ENCODE measurements at places on chromosomes 2 and 18. TPM values are rescaled to one million over a fixed set of nuclear protein-coding genes. Genes with fewer than 3 reads are reported as not detected.

- DNase-seq, result no peak
Measured at GRCh38 chr2:99636144-99637034, 146.6 kb upstream of the REV1 start.

The SCN9A gene
- 1.5 TPM for total RNA-seq

- DNase-seq, result no peak
Measured at GRCh38 chr18:73535189-73535588, 612.4 kb downstream of the FBXO15 start.

DNA sequence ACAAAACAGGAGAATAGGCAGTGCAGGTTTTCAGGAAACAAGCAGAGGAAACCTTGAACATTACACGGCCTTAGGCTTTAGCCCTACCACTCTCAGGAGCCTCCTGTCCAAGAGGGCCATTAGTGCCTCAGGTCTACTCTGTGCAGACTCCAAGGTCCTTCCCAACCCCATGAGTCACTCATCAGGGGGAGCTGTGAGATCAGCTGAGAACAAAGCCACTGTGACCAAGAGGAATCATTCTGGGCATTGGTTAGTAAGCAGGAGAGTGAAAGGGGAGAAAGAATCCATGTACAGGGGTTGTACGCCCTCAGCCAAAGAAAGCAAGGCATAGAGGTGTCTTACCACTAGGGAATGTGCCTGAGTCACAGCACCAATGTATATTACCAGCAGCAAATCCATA, 680.3 kb downstream of the DPP10 start:
- no peak for DNase-seq

The METAP1D gene
- 15.0 TPM for total RNA-seq

The MAP3K19 gene
- total RNA-seq, result not detected

- DNase-seq, result no peak
Measured at GRCh38 chr2:237472909-237473877, 13.9 kb upstream of the MLPH start.

The LTBP1 gene
- total RNA-seq, result 80.2 TPM

DNA sequence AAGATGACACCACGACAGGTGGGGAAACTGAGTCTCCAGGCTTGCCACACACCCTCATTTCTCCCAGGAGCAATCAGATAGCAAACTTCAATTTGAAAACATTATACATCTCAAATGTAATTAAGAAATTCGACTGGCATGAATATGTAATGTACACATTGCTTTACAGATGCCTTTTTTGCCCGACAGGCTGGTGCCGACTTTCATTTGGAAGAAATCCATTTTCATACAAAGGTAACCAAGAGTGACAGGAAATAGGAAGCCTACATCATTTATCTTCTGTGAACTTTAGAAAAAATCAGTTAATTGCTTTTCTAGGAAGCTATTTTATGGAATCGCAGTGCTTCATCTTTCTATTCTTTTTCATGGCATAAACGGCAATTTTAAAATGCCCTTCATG, 140.3 kb downstream of the AFF3 start:
- DNase-seq, result no peak

The PSD4 gene
- 20.1 TPM for total RNA-seq

DNA sequence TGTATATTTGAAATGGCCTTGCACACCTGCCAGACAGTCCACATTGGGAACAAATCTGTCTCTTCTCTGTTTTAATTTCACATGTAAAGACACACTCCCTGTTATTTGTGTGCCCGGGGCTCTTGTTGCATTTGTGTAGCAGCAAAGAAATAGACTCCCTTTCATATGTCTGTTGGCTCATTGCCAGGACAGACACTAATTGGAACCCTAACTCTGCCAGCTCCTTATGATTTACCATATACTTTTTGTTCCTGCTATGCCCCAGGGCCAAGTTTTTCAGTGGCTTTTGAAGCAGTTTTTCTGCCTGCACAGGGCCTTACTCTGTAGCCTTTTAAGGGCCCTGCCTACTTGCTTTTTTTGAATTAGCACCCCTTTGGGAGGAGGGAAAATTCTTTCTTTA, 396.9 kb downstream of the DLGAP1 start:
- no peak for DNase-seq

GRCh38 chr2:134718817-134719814, at the start of gene TMEM163:
TMEM163 (minus strand) TSS chr2:134719000.
- DNase-seq, result no peak

The MYL1 gene
- 0.36 TPM for total RNA-seq

The BCL2L11 gene
- total RNA-seq, result 21.7 TPM

DNA sequence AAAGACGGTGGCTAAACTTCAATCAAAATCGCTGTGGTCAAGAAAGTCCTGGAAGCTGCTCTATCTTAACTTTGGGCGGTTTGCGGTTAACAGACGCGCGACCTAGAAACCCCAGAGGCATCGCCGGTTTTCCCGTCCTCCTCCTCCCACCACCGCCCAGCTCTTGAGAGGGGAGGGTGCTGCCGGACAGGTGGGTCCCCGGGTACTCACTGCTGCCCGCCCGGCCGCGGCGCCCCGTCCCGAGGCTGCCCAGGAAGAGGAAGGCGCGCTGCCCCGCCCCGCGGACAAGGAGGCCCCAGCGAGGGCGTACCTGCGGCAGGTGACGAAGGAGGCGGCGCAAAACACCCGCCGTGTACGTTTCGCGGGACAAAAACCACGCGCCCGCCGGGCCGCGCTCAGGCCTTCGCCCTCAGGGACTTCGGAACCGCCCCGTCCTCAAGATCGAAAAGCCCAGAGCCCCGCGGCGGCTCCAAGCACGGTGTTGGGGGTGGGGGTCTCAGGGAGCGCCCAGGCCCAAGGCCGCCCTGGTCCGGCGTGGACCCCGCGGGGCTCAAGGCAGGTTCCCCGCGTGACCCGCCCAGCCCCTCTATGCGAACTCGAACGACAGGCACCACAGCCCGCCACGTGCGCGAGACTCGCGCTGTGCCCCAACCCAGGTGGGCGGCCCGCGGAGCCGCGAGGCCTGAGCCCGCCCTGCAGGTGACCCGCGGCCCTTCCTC, at the start of gene SH3YL1:
SH3YL1 (minus strand) TSS at position 259 of the 719 bp plus-strand sequence; CDS start at position 211, 48 bp downstream.
- DNase-seq, result peak; percentile 65

DNA sequence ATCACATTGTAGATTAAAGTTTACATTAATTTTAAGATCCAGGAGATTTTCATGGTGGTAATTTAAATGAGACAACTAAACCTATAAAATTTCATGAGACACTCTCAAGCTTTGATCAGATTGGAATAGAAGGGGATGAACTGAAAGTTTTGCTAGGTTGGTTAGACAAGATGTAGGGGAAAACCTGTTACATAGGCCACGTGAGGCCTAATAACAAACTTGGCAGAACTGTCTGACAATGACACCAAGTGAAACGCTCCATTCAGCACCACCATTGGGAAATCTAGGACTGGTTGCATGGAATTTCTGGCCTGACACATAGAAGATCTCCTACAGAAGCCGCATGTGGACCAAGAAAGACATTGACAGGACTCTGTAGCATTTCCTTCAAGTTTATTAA, 87.8 kb upstream of the SLC39A10 start:
- no peak for DNase-seq

GRCh38 chr2:166436189-166436588, 57.9 kb downstream of the SCN7A start:
- DNase-seq, result no peak

DNA sequence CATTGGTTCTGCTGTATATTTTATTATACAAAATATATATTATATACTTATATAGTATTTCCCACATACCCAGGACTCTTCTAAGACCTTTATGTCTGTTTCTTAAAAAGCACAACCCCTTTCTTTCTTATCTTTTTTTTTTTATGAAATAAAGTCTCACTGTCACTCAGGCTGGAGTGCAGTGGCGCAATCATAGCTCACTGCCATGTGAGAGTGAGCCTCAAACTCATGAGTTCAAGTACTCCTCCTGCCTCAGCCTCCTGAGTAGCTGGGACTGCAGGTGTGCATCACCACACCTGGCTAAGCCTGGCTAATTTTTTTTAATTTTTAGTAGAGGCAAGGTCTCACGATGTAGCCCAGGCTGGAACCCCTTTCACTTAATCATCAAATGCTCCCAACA, 72.3 kb downstream of the CLHC1 start:
- no peak for DNase-seq

The LRATD1 gene
- 2.6 TPM for total RNA-seq

The C18orf54 gene
- total RNA-seq, result 6.5 TPM

DNA sequence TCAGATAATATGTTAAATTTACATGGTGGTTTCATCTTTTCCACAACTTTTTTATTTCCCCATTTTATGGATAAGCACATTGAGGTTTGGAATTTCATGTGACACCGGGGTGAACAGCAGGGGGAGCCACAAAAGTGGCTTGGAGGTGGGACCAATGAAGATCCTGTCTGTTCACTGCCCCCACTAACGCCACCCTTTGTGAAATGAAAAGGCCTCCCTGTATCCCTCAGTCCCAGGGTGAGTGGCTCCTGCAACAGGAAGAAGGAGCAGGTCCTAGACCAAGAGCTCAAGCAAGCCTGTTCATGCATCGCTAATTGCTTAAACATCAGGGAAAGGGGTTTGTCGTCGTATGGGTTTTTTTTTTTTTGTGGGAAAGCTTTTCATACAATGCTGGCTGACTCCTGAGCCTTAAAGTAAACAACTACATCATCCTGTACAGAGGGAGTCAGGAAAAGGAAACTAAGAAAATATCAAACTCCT, 267.8 kb upstream of the EPAS1 start:
- no peak for DNase-seq

The MAIP1 gene
- 20.2 TPM for total RNA-seq

DNA sequence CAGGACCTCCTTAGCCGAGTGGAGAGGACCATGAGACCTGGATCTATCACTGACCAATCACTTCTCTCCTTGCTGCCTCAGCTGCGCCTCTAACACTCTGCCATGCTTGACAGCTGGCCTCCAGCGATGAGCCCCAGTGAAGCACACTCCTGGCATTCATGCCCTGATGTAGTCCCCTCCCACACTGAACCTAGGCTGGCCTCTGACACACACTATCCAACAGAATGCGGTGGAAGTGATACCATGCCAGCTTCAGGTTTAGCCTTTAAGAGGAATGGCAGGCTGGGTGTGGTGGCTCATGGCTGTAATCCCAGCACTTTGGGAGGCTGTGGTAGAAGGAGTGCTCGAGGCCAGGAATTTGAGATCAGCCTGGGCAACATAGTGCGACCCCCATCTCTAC, 73.7 kb upstream of the LAPTM4A start:
- no peak for DNase-seq

- DNase-seq, result no peak
Measured at GRCh38 chr2:54681416-54681815, 42.0 kb upstream of the EML6 start.

- DNase-seq, result no peak
Measured at GRCh38 chr2:108925735-108926134, 63.3 kb downstream of the EDAR start.

GRCh38 chr18:58025733-58026132, 18.3 kb upstream of the NEDD4L start:
- no peak for DNase-seq

DNA sequence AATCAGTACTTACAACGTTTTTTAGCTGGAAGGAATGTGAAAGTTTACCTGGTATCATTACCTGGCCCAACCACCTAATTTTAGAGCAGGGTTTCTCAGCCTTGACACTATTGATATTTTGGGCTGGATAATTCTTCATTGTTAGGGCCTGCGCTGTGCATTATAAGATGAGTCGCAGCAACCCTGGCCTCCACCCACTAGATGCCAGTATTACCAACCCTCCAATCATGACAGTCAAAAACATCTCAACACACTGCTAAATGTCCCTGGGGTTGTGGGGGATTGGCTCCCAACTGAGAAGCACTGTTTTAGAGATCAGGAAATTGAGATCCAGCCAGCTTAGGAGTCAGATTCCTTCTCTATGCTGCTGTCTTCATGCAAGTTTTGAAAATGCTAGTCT, 265.3 kb upstream of the TCF4 start:
- DNase-seq, result no peak

DNA sequence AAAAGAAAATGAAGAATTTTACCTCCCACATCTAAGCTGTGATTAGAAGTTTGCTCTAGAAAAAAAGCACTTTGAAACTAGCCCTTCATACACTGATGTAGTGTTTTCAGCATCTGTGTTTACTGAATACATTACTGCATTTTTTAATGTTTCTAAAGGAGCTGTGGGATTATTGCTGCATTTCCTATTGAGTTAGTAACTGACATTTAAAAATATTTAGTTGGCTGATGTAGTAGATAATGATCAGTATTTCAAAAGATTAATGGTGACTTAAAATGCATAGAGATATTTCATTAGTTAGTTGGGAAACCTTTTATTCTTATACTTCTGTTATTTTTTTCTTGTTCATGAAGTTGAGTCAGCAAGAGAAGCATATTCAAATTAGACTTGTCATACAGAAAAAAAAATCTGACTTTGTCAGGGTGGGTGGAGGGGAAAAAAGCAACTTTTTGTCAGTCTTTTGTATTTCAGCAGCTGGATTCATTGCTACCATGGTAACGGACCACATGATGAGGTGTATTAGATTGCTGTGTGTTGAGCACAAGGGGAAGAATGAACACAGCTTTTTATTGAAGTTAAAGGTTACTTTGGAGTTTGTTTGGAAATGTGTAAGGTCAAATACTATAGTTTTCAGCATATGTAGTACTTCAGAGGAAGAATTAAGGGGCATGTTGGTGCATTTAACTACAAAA, at the start of gene DTNA:
DTNA (plus strand) TSS at position 549 of the 692 bp plus-strand sequence. CDS start 45,679 bp downstream, outside the sequence.
- DNase-seq, result no peak

DNA sequence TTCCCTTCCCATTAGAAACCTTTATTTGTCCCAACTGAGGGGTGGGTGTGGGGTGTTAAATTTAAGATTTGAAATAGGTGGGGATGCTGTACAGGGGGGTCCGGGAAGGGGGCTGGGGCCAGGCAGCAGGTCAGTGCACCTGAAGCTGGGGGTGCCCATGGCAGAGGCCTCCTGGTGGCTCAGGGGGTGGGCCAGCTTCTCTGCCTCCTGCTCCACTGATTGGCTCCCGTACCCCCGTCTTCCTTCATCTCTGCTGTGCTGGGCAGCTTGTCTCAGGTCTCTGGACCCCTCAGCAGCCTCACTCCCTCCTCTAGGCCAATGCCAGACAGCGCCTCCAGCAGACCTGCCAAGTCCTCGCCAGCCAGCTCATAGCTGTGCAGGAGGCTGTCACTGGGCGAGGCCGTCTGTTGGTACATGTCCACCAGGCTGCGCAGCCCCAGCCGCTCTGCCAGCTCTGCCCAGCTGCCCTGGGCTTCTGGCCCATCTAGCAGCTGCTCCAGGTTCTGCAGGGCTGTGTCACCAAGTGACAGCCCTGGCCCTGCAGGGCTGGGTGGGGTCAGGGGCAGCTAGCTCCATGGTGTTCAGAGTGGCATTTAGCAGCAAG, 2.0 kb upstream of the ANKRD62 start:
- no peak for DNase-seq

DNA sequence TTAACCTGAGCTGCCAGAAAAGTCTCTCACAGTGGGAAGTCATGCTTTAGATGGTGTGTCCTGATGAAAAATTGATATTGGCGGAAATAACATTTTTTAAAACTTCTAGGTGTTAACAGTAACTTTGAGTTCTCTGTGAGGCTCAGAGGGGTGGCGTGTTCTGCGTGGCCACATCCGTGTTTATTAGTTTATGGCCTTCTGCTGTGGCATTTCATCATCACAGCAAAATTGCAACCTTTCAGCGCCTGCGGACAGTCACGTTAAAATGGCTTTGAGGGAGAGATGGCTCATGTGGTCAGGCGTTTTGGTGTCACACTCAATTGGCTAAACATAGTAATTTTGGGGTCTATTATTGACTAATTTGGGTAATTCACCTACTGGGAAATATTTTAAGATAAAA, 42.4 kb downstream of the KLHL29 start:
- DNase-seq, result no peak

The RRM2 gene
- 32.7 TPM for total RNA-seq
